Ascending aorta (tissue), 2 donors: ENCODE measurements at places on chromosomes 6 and 20.

DNA sequence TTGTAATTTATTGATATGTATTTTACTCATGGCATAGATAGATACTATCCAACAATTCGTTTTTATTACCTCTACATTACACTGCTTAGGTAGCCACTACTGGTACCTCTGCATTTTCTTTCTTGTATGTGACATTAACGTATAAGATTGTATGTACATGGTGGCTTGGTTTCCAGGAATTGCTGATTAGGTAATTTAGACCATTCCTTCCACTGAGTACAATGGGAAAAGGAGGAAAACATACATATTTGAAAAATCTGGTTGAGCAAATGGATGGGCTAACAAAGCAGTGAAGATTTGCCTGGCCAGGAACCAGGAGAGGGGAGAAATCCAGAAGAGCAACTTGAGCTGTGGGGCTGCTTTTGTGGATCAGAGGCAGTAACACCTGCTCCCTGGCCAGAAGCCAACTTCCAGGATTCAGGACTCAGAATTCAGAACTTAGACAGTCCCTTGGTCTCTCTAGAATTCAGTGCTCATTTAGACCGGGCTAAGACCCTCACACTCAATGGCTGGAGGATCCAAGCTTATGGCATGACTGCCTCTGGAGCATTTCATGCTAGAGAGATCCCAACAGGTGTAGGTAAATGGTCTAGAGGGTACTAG, 17.9 kb upstream of the MICB start:
- no peak overlapping the region for H3K27ac ChIP-seq
- DNase-seq = no peak
- H3K4me3 ChIP-seq = no peak overlapping the region
- no peaks in the 10 kb centered on the region for H3K4me1 ChIP-seq
- no peaks in the 10 kb centered on the region for H3K27me3 ChIP-seq

GRCh38 chr6:164528539-164528938, 780.9 kb downstream of the C6orf118 start:
- no peak overlapping the region for H3K27ac ChIP-seq
- no peaks in the 10 kb centered on the region for H3K4me1 ChIP-seq
- H3K36me3 ChIP-seq = no peaks in the 10 kb centered on the region

DNA sequence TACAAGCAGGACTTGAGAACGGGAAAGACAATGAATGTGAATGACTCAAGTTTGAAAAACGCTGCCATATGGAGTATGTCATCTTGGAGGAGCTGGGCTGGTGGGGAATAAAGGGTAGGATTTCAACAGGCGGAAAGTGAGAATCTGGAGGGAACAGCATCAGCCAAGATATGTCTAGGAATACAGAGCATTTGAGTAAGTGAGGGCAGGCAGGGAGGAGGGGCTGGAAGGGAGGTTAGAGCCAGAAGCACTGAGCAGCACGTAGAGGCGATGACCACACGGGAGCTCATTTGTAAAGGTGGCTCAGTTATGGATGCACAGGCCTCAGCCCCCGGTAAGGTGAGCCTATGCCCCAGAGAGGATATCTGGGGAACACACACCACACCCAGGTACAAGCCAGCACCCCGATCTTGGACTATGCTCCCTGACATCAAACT, 115.1 kb downstream of the ZMYND8 start:
- H3K4me1 ChIP-seq = no peaks in the 10 kb centered on the region
- no peak overlapping the region for H3K4me3 ChIP-seq
- no peak for DNase-seq
- H3K27me3 ChIP-seq = no peaks in the 10 kb centered on the region
- H3K27ac ChIP-seq = no peak overlapping the region

DNA sequence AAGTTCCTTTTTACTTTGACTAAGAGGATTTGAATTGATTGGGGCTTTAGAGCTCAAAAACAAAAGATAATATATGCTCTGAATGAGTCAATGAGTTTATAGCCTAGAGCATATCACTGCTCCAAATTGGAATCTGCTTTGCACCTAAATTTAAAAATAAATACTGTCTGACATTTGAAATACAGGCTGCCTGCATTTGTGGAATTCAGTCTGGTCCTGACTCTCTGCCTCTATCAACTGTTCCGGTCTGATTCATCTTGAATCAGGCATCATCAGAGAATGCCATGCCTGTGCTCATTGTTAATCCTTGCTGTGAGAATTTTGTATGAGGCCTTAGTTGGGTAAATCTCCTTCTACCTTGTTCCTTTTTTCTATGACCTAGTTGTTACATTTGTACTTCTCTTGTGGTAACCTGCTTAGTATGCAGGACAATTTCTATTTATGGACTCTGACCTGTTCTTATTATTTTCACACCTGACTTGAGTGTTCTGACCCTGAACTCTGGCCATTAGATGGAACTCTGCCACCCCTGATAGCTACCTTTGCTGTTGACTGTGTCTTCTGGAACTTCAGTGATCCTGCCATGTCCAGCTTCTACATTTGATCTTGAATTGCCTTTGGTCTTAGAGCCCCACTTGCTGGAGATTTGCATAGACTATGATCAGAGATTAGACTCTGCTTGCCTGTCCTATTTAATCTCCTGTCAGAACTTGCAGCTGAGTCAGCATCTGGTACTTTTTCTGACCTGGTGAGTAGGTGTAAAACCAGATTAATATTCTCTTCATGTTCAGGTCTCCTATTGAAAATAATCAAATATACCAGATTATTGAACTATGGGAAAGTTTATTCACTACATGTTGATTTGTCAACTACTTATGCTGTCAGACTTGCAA, 442.7 kb upstream of the HS3ST5 start:
- no peak overlapping the region for H3K4me3 ChIP-seq
- H3K36me3 ChIP-seq = no peaks in the 10 kb centered on the region
- H3K4me1 ChIP-seq = no peaks in the 10 kb centered on the region
- no peak for DNase-seq
- H3K27me3 ChIP-seq = no peaks in the 10 kb centered on the region

- no peak overlapping the region for H3K27ac ChIP-seq
- H3K27me3 ChIP-seq = no peaks in the 10 kb centered on the region
- H3K4me3 ChIP-seq = no peak overlapping the region
- H3K4me1 ChIP-seq = no peaks in the 10 kb centered on the region
- DNase-seq = no peak
These were observed 18.5 kb downstream of the RPS12 start for GRCh38 chr6:132832891-132833290.

- peak overlapping the region; percentile 67 for H3K4me3 ChIP-seq
- peak overlapping the region; percentile 91 for H3K27ac ChIP-seq
- H3K36me3 ChIP-seq = no peaks in the 10 kb centered on the region
- no peak for DNase-seq
- H3K27me3 ChIP-seq = no peaks in the 10 kb centered on the region
- peaks cover 12% of the 10 kb centered on the region for H3K4me1 ChIP-seq
These were observed 903 bp downstream of the CNKSR3 start for GRCh38 chr6:154509421-154510143.

- H3K36me3 ChIP-seq = no peaks in the 10 kb centered on the region
- peaks cover 22% of the 10 kb centered on the region for H3K4me1 ChIP-seq
- no peaks in the 10 kb centered on the region for H3K27me3 ChIP-seq
- H3K4me3 ChIP-seq = no peak overlapping the region
These were observed 510.2 kb upstream of the SULF2 start for GRCh38 chr20:48295445-48295903.

GRCh38 chr20:8372824-8373380, 240.8 kb downstream of the PLCB1 start:
- no peaks in the 10 kb centered on the region for H3K27me3 ChIP-seq
- no peaks in the 10 kb centered on the region for H3K4me1 ChIP-seq
- no peak for DNase-seq
- H3K4me3 ChIP-seq = no peak overlapping the region
- H3K27ac ChIP-seq = no peak overlapping the region

- H3K27ac ChIP-seq = no peak overlapping the region
- no peak for DNase-seq
- no peak overlapping the region for H3K4me3 ChIP-seq
- no peaks in the 10 kb centered on the region for H3K4me1 ChIP-seq
These were observed 40.0 kb downstream of the PLAGL2 start for GRCh38 chr20:32167552-32167951.

DNA sequence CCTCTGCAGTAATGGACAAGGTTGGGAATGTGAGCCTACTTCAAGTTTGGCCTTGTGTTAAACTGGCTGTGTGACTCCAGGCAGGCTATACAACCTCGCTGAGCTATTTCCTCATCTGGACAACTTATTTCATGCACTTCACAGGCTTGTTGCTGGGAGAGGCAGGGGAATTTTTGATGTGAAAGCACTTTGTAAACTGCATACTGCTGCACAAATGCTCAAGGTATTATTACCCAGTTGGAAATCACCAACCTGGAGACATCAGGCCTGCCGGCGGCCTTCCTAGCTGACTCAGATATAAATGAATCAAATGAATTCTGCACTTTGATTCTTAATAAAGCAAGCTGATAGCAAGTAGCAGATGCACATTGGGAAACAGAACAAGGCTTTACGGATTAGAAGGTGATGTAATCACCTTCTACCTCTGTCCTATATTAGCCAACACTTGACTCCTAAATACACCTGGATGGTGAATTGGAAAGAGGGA, 10.1 kb downstream of the JARID2 start:
- H3K27me3 ChIP-seq = no peaks in the 10 kb centered on the region
- H3K27ac ChIP-seq = no peak overlapping the region
- no peaks in the 10 kb centered on the region for H3K36me3 ChIP-seq
- no peak overlapping the region for H3K4me3 ChIP-seq
- DNase-seq = no peak
- H3K4me1 ChIP-seq = no peaks in the 10 kb centered on the region
